ENCODE measurements at places on chromosomes 16 and 17. TPM values are rescaled to one million over a fixed set of nuclear protein-coding genes. Genes with fewer than 3 reads are reported as not detected.

DNA sequence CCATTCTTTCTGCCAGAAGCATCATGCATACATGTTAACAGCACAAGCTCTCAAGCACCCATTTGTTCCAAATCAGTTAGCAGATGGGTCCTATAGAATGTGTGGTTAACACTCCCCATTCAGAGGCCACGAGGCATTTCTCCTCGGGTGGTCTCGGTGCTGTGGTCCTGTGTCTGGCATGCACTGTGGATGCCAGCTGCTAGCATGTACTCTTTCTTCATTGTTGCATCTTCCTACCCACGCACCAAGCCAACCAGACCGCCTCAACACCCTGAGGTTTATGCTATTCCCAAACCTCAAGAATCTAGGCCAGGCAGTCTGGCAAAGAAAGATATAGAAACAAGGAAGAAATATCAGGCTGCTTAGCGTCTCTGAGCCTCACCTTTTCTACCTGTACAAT is 27.8 kb upstream of the MRTFB start:
- DNase-seq, result no peak

DNA sequence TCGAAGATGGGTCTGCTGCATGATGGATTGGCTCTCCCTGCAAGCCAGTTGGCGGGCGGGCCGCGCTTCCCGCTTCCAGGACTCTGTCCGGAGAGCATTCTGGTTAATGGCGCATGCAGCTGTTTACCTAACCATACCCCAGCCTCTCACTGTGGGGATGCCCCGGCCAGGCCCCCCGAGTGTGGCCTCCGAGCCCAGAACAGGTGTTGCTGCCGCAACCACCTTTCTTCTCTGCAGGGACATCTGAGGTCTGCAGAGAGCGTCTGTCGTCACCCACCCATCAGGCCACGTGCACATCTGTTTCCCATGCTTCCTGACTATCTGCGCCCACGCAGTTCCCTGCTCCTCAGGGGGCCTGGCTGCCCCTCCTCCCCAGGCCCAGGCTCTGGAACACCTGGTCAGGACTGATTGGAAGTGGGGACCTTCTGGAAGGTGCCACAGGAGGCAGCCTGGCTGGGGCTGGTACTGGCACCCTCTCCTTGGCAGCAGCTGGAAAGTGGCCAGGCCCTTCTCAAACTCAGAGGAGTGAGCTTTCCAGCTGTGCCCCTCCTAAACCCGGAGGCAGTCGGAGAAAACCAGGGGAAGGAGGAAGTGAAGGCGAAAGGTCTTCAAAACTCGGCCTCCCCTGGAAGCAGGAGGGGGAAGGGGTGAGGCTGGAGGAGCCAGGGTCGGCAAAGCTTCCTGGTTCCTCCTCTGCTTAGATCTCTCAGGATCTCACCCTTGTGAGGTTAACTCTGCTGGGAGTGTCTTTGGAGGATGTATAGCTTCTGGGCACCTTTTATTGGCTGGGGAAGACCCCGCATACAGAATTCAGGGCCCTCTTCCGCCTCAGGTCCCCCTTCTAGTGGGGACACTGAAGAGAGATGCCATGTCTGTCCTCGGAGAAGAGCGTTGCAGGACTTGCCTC is 64.5 kb upstream of the CIBAR2 start:
- DNase-seq, result no peak

The KRT40 gene
- total RNA-seq, result not detected

GRCh38 chr17:41785859-41786226 is 668 bp downstream of the JUP start:
- peak; percentile 40 for DNase-seq

The UBALD1 gene
- 54.6 TPM for total RNA-seq

The NPB gene
- total RNA-seq, result 0.96 TPM

The OR3A3 gene
- not detected for total RNA-seq

The CCL3 gene
- total RNA-seq, result not detected

DNA sequence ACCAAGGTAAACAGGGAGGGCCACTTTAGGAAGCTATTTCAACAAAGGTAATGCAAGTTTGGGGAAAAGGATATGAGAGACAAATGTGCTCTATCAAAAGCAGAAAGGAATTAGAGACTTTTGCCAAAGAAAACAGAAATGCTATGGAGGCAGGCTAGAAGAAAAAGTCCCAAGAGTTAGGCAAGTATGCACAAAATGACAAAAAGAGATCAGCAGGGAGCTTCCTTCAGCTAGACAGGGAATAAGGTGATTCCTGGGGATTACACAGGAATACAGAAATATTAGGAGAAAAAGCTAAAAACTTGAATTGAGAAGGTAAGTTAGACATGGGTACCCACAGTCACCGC is 2.4 kb downstream of the FXR2 start:
- DNase-seq, result no peak

DNA sequence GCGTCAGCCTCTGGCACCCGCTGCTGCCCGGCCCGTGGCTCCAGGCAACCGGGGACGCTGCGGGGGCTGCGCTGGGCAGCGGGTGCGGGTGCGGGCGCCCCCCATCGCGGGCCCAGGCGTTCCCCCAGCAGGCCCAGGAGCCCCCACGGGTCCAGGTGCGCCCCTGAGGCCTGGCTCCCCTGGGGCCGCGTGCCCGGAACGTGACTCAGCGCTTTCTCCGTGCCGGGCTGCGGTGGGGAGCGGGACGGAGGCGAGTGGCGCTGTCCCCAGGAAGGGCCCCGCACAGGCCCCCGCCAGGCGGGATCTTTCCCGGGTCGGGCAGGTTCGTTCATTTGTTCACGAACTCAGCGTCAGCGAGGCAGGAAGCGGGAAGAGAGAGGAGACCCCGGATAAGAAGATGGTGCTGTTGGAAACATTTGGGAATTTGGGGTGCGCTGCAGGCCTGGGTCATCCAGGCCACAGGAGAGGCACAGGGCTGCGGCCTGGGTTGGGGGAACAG is 18.4 kb upstream of the EXOC7 start:
- DNase-seq, result no peak

DNA sequence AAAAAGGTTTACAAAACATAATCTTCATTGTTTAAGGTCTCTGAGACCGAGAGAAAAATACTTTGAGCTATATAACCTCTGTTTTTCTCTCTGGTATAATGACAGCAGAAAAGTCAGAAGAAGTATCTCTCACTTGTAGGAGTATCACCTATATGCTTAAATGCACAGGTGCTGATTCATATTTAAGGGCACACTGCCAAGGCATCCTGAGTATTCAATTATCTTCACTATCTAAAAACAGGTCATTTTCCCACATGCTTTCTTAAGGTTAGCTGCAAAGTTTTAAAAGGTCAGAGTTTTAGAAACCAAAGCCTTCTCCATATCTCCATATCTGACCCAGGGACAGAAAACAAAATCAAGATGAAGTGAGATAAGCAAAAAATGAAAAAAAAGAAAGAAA is 99.3 kb upstream of the C17orf78 start:
- DNase-seq, result no peak

The CCL5 gene
- total RNA-seq, result not detected

DNA sequence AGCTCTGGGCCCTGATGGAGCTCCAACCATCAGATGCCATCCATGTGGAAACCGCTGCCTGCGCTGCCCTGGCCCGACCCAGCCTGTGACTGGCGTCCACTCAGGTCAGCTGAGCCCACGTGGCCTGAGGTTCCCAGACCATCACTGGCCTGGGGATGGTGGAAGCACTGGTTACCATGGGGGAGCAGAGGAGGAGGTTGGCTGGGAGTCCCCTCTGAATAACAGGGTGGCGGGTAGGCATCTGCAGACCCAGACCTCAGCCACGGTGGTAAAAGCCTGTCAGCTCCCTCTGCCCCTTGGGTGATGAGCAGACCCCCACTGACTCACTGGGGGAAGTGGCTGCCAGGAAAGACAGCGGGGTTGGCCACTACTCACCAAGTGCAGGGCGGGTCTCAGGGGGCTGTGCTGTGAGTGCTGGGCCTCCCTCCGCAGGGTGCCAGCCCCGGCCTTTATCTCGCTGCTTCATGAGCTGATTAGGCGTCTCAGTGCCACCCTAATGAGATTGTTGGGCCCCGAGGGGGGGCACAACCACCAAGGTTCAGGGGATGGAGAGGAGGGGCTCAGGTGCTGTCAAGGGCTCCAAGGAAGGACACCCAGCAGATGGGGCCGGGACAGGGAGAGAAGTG is at the start of gene PDE6G:
Gene PDE6G (minus strand): TSS at position 425 of the 626 bp plus-strand sequence. CDS start 3,237 bp downstream, outside the sequence.
- no peak for DNase-seq

DNA sequence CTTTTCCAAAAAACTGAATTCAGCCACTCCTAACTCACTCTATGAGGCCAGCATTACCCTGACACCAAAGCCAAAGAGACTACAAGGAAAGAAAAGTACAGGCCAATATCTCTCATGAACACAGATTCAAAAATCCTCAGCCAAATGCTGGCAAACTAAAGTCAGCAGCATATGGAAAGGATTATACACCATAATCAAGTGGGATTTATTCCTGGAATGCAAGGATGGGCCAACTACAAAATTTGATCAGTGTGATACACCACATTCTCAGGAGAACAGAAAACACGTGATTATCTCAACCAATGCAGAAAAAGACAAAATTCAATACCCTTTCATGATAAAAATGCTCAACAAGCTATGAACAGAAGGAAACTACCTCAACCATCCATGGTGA is 7.7 kb upstream of the AATK start:
- DNase-seq, result no peak
